Mesothelial cell of epicardium (in vitro differentiated cells): ENCODE measurements at places on chromosomes 2 and 18.

DNA sequence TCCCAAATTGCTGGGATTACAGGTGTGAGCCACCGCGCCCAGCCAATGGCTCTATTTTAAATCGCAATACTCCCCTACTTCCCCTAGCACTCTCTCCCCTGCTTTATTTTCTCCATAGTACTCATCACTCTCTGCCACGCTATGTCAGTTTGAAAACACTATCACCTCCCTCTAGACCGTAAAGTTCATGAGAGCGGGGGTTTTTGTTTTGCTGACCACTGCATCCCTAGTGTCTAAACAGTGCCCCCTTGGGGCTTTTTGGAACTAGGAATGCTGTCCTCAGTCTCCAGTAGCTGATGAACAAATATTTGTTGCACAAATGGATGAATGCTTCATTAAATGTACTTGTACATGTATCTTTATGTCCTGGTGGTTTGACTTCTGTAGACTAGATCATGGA is 44.1 kb downstream of the ATOH8 start:
- DNase-seq = no peak

DNA sequence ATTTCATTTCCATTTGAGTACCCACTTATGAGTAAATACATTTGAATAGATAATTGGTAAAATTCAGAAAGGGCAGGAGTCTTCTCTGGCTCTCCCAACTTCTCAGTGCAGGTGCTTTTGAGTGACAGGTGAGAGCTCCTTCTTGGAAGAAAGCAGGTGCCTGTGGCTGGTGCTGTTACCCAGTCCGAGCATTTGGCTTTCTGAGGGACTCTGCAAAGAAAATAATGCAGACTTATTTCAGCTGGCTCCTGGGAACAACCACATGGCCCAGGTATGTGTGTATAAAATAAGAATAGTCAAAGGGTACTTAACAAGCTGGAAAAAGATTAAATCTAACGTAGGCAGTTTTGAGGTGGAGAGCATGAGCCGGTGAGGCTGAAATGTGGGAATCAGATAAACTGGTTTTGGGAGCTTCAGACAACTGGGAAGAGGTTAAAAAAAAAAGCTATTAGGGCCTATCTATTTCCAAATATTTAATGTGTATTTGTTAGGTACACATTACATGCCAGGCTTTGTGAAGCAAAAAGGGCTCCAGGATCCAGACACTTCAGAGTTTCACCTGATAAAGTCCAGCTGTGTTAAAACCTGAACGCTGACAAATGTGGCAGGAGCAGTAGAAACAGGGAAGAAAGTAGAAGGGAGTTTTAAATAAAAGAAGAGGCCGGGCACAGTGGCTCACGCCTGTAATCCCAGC is 20.6 kb downstream of the ZNF236 start:
- no peak for DNase-seq

DNA sequence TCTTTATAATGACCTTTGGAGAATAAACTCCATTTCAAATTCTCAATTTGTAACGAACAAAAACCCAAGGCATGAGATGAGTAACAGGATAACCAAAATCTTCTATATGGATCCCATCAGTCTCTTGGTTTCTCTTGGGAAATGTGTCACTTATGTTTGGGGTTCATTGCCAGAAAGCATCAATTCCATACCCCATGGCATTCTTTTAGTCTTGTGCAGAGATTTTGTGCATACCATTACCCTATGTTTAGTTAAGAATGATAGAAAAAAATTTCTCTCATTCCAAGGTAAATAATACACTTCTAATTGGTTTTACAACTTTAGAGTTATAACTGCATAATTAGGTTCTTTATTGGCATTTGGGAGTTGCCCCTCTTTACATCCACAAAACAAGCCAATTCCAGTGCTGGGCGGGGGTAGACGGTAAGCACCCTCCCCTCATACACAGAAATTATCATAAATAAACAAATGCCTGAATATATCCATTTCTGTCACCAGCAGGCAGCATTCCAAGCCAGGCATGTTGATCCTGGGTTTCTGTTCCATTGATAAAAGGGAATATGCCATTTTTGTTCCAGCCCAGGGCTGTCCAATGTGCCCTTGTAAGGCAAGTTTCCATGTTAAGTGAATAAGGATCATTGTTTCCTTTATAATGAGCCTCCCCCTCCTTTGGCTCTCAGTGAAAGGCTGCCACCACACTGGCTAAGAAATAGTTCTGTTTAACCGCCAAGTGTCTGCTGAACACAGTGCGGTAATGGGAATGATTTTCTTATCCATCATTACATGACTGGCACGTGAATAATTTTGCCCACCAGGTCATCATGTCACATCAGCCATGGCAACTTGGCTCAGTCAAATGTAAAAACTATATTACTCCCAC is 680.1 kb upstream of the ZEB2 start:
- no peak for DNase-seq

DNA sequence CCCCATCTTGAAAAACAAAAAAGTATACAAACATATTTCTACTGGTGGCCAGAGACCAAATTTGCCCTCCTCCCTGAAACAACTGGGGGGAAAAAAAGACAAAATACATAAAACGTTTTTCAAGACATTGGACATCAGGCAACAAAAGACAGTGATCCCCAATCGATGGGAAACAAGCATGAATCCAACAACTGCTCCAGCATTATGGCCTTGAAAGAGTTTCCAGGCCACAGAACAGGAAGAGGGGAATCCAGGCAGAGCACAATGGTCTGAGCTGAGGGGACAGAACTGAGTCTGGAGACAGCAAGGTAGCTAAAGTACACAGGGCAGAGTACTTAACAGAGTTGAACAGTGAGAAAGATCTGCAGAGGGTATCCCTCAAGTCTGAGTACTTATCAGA is 4.4 kb downstream of the CCDC88A start:
- no peak for DNase-seq

- DNase-seq = no peak
Measured at GRCh38 chr18:74682991-74683297, 85.3 kb downstream of the ZNF407 start.

- no peak for DNase-seq
Measured at GRCh38 chr2:237689336-237690131, 62.1 kb downstream of the LRRFIP1 start.

DNA sequence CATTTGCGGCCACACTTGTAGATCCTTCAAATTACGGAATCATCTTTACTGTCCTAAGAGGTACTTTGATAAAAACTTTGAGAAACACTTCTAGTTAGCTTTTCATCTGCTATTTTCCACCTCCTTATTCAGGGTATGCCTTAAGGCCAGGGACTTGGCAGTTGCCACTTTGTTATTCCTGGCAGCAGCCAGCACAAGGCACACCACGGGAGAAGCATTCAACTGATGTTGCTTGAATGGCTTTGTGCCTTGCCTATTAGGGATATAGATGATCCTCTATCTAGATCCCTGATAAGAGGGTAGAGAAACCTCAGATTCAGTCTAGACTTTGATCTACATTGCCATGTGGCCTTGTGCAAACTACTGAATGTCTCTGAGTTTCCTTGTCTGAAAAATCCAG is 70.3 kb upstream of the EPHA4 start:
- DNase-seq = no peak

GRCh38 chr2:197516393-197516761 is 511 bp downstream of the MOB4 start:
- no peak for DNase-seq

GRCh38 chr2:107414376-107414775 is 412.3 kb upstream of the RGPD4 start:
- DNase-seq = no peak

DNA sequence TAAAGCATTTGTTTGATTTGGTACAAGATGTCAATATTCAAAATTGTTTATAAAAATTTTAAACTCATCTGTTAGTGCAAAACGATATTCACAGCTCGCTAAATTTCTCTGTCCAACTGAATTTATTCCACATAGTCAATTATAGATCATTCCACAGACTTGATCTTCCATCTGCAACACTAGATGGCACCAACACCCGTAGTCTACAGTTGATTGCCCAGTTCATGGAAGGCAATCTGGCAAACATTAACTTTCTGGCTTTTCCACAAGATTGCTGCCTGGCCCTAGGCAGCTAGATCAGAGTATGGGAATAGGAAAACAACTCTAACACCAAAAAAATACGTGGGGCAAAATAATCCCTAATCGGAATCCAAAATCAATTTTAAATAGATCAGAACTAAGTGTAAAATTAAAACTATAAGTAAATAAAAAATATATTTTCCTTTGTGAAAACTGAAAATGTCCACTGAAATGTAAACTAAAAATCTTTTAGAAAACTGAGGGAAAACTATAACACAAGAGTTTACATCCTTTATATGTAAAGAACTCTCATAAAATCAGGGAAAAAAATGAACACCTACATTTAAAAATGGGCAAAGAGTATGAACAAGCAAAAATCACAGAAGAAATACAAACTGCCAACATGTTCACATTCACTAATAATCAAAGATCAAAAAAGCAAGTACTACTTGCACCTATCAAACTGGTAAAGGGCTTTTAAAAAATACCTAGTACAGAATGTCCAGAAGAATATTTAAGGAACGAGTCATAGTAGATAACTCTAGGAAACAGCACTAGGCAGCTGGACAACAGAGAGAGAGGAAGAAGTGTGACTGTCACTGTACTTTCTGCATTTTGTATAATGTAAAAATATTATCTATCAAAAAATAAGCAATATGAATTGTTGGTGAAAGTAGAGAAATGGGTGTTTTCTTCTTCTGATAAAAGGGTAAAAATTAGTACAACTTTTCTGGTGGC is 35.0 kb downstream of the RTN4 start:
- no peak for DNase-seq

GRCh38 chr2:159134979-159135378 is 151.5 kb downstream of the WDSUB1 start:
- DNase-seq = no peak

GRCh38 chr2:64489081-64489751 is 34.9 kb upstream of the AFTPH start:
- DNase-seq = no peak

- no peak for DNase-seq
Measured at GRCh38 chr2:237452861-237453260, 34.2 kb upstream of the MLPH start.

- DNase-seq = no peak
Measured at GRCh38 chr2:102674836-102675235, 55.5 kb downstream of the SLC9A2 start.
